T-helper 2 cell (primary cell): ENCODE measurements at places on chromosomes 2 and 18.

- DNase-seq = no peak
Measured at GRCh38 chr2:46448111-46448510, 31.3 kb upstream of the TMEM247 start.

DNA sequence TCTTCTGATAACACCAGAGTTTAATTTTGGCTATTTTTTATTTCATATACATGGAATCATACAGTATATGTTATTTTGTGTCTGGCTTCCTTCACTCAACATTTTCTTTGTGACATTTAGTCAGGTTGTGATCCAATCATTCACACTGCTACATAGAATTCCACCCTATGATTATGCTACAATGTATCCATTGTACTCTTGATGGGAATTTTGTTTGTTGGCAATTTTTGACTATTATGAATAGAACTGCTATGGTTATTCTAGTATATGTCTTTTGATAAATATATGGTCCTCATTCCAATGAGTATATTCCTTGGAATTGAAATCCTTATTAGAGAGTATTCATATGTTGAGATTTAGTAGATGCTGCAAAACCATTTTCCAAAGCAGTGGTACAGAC, 936.4 kb upstream of the CHAC2 start:
- DNase-seq = no peak

GRCh38 chr2:37635504-37636380, 35.7 kb downstream of the CDC42EP3 start:
- peak; percentile 95 for DNase-seq

DNA sequence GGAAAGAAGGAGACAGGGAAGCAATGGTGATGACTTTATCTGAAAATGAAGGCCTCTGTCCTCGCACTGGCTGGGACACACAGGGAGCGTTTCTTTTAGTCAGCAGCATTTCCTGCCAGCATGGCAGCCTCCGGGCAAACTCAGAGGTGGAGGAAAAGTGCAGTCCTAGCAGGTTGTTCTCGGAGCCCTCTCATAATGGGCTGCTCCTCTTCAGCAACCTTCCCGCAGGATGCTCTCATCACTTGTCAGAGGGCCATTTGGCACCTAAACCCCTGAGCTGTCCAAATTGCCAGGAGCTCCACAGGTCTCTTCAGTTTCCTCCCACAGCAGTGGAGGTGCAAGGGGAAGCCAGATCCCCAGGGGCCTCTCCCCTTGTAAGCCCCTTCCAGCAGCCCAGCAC, 6.2 kb downstream of the STK39 start:
- DNase-seq = no peak

- no peak for DNase-seq
Measured at GRCh38 chr2:209868271-209868994, 96.8 kb downstream of the UNC80 start.

DNA sequence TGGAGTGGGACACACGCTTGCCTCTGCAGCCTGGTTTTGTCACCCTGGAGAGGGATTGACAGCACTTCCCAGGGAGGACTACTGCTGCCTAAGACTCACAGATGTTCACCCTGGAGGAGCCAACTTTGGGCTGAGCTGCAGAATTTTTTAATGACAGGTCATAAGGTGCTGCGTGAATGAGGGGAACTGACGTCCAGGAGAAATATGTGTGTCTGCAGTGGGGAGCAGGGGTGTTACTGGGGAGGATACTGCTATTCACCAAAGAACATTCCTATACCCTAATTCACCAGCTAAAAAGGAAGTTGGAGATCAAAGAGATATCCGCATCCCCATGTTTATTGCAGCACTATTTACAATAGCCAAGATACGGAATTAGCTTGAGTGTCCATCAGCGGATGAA, 144.4 kb downstream of the MGAT5 start:
- DNase-seq = no peak

DNA sequence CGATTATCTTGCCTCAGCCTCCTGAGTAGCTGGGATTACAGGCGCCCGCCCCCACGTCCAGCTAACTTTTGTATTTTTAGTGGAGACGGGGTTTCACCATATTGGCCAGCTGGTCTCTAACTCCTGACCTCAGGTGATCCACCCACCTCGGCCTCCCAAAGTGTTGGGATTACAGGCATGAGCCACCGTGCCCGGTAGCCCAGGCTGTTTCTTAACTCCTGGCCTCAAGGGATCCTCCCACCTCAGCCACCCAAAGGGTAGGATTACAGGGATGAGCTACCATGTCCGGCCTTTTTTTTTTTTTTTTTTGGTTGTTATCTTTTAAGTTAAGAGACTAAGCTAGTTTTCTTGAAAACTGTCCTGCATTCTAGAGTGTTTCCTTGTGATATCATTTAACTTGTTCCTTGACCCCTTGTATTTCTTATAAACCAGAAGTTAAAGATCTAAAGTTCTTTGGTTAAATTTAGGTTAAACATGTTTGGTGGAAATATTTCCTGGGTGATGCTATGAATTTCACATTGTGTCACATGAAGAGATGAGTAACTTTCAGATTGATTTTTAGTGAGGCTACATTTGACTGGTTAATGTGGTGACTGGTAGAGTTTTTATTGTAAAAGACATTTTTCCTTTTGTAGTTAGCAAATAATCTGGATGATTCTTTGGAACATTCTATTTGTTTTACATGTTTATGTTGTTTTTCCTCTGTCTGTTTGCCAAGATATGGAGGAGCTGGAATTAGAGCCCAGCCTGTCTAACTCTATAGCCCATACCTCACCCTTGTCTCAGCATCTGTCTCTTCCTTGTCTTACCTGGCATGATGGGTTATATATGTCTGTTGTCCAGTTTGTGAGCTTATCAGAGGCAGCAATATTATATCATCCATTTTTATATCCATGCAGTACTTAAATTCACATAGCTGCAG, 5.2 kb downstream of the NCAPH start:
- DNase-seq = peak; percentile 78

- DNase-seq = no peak
Measured at GRCh38 chr18:34397286-34397896, 172.7 kb upstream of the NOL4 start.

- no peak for DNase-seq
Measured at GRCh38 chr2:237806334-237806733, 7.8 kb downstream of the RBM44 start.

GRCh38 chr2:168138374-168138773, 109.0 kb downstream of the STK39 start:
- no peak for DNase-seq

GRCh38 chr18:3814816-3815215, 364.8 kb downstream of the TGIF1 start:
- DNase-seq = no peak

DNA sequence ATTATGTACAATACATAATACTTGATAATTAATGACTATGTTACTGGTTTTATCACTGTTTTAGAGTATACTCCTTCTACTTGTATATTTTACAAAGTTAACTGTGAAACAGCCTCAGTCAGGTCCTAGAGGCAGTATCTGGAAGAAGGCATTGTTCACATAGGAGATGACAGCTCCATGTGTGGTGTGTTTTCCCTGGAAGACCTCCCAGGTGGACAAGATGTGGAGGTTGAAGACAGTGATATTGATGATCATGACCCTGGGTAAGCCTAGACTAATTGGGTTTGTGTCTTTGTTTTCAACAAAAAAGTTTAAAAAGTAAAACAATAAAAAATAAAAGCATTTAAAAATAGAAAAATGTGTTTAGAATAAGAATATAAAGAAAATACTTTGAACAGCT, 96.4 kb downstream of the TRIB2 start:
- no peak for DNase-seq

GRCh38 chr2:237490009-237490711, 3.1 kb downstream of the MLPH start:
- DNase-seq = no peak

GRCh38 chr2:240166191-240166590, 25.7 kb upstream of the OTOS start:
- no peak for DNase-seq

DNA sequence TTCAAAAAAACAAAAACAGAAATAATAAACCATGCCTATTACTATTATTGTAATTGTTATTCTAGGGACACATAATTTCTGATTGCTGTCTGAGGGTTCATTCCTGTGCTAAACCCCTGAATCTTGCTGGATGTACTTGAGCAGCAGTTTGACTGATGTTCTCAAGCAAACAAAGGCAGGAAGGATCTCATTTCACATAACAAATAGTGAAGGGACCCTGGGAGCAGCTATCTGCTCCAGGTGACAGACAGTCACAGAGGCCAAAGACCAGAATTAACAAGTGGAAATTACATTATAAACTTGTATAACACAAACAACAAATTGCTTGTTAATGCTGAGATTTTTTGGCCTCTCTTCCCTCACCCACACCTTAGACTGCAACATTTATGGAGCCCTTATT, 284.2 kb downstream of the THSD7B start:
- no peak for DNase-seq

DNA sequence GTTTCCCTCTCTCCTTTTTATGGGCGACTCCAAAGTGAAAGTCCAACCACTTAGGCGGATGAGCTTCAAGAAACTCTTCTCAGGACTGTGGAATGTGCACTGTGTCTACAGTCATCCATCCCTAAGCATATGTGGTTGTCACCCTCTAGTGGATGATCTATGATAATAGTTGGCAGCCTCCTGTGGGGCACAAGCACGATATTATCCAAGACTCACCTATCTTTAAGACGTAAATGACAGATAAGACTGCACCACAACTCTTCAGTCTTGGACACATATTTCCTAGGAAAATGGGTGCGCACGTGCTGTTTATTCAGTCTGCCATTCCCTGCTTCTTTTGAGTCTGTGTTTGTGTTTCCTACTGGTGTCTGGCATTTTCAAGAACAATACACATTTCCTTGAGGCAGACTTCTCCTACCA, 145.5 kb upstream of the CTAGE1 start:
- no peak for DNase-seq

DNA sequence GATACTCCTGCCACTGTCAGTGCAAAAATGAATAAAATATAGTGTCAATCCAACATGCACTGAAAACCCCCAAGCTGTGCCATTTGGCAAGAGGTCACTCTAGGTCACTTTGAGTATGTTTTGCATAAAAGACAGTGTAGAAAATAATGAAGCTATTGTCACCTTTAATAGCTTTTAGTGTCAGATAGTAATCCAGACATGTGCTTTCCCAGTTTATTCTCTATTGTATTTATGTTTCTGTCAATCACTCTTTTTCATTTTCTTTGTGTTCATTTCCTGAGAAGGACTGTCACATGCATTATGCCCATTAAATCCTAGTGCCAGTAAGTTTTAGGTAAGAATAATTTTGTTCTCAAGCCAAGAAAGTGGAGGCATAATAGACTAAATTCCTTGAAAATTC, 1073.9 kb upstream of the CDH2 start:
- no peak for DNase-seq

DNA sequence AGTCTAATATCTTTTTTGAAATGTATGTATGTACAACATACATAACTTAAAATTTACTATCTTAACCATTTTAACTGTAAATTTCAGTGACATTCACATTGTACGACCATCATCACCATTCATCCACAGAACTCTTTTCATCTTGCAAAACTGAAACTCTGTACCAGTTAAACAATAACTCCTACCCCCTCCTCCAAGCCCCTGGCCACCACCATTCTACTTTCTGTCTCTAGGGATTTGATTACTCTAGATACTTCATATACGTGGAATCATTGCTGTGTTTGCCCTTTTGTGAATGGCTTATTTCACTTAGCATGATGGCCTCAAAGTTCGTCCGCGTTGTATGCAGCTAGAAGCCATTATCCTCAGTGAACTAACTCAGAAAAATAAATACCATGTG, 217.0 kb downstream of the METTL4 start:
- no peak for DNase-seq

DNA sequence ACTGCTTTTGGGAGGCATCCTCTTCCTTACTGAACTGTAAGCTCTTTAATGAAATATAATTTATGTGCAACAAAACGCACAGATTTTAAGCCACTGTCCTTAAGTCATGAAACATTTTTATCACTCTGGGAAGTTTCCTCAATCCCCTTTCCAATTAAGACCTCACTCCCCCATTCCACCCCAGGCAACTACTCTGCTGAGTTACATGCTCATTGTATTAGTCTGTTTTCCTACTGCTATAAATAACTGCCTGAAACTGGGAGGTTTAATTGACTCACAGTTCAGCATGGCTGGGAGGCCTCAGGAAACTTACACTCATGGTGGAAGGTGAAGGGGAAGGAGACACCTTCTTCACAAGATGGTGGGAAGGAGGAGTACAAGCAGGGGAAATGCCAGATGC, 46.5 kb upstream of the KCNE4 start:
- DNase-seq = no peak

GRCh38 chr2:163541943-163542342, 193.9 kb downstream of the FIGN start:
- no peak for DNase-seq

GRCh38 chr2:8133363-8133762, 548.5 kb upstream of the ID2 start:
- DNase-seq = no peak

GRCh38 chr18:40608226-40608625, 1346.8 kb upstream of the PIK3C3 start:
- no peak for DNase-seq

GRCh38 chr18:23460285-23461273, 7.5 kb downstream of the RIOK3 start:
- no peak for DNase-seq

GRCh38 chr2:189037518-189037917, 63.3 kb downstream of the COL3A1 start:
- no peak for DNase-seq

GRCh38 chr18:44411976-44412375, 268.7 kb upstream of the SETBP1 start:
- DNase-seq = no peak

DNA sequence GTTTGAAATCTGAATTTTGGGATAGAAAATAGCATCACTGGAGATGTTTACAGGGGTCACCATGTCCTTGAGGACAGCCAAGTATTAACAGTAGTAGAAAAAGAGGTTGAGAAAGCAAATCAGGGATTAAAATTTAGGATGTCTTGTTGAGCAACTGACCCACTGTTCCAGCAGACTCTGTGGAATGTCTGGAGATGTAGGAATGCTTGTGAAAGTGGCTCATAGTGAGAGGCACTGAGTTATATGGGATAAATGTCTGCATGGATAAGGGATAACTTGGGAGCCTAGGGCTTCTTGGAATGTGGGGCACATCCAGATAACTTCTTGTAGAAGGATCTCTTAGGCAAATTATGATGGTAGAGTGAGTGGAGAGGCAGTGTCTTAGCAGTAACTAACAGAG, 495.0 kb downstream of the TMX3 start:
- no peak for DNase-seq

DNA sequence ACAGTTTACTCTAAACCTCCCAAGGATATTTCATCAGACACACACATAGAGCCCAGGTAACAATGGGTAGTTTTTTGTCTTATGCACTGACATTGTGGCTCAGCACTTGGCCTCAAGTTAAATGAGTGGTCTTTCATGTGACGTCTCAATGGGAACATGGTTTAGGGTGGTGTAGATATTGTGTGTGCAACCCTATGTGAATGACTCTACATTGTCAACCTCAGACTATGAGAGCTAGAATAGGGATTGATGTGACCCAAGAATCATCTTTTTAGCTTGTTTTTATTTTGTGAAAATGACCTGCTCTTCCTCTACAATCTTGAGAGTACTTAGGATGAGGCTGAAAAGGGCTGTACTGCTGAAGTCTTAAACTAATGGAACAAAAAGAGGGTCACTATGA, 86.2 kb downstream of the SCN1A start:
- no peak for DNase-seq
